ENCODE measurements at places on chromosomes 1 and 21. TPM values are rescaled to one million over a fixed set of nuclear protein-coding genes. Genes with fewer than 3 reads are reported as not detected.

The CRYZL1 gene
- 27.3 TPM for total RNA-seq

The LCE1E gene
- not detected for total RNA-seq

The CSRP1 gene
- 688 TPM for total RNA-seq

The VN1R5 gene
- total RNA-seq: not detected

The NPR1 gene
- total RNA-seq: 6.7 TPM

The ZZZ3 gene
- 65.0 TPM for total RNA-seq

The IFNLR1 gene
- total RNA-seq: not detected

The NCF2 gene
- not detected for total RNA-seq

The CLEC20A gene
- not detected for total RNA-seq

The TRIM17 gene
- total RNA-seq: not detected

The CD1B gene
- not detected for total RNA-seq

The TLCD4 gene
- total RNA-seq: not detected

The KPRP gene
- total RNA-seq: not detected

The IVL gene
- not detected for total RNA-seq

The SYT14 gene
- 1.6 TPM for total RNA-seq

The PHTF1 gene
- 52.1 TPM for total RNA-seq

The SLC45A3 gene
- total RNA-seq: 8.8 TPM

The COPA gene
- 315 TPM for total RNA-seq

The LCE3E gene
- total RNA-seq: not detected

The MRPL9 gene
- 130 TPM for total RNA-seq

The LYPD8 gene
- not detected for total RNA-seq

The ADIPOR1 gene
- total RNA-seq: 98.3 TPM

The LCE1C gene
- total RNA-seq: not detected

The RBBP5 gene
- total RNA-seq: 17.9 TPM

The UBE2U gene
- total RNA-seq: not detected

The B4GALT3 gene
- total RNA-seq: 18.5 TPM

The ZYG11A gene
- total RNA-seq: 0.65 TPM

The RNF186 gene
- not detected for total RNA-seq

The GBP6 gene
- total RNA-seq: not detected

The AK5 gene
- total RNA-seq: 97.3 TPM

The OLFML2B gene
- 0.32 TPM for total RNA-seq

The EXO1 gene
- 22.3 TPM for total RNA-seq

The PLXNA2 gene
- total RNA-seq: 78.9 TPM

The C4BPB gene
- total RNA-seq: not detected

The TRIM58 gene
- total RNA-seq: 0.32 TPM

The SLC44A3 gene
- under 0.01 TPM for total RNA-seq

The FBXO42 gene
- total RNA-seq: 8.4 TPM

The PLD5 gene
- not detected for total RNA-seq

The GFI1 gene
- 0.15 TPM for total RNA-seq

The CASQ1 gene
- not detected for total RNA-seq

The KCNJ9 gene
- total RNA-seq: not detected

Measured in epithelial cell of umbilical artery (primary cell).